OCI-M1 (cell line): ENCODE measurements at places on chromosomes 6 and 20.
A peak's percentile ranks its signal among the peaks of the same experiment; 100 is the strongest.

DNA sequence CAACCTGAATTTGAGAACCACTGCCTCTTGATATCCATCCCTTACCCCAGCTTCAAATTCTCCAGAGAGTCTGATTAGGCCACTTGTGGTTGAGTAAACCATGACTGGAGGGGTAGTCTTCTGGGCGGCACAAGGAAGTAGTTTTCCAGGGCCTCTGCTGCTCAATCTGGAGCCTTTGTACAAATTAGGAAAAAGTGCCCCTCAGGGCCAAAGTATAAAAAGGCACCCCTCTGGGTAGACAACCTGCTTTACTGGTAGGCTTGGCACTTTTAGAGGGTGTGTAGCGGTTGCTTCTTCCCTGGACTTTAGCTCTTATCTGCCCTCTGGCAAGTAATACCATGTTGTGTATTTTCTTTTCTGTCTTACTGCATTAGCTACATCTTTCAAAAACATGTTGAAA is 32.9 kb upstream of the RPL7L1 start:
- no peak for DNase-seq

- no peak for DNase-seq
These were observed 54.1 kb upstream of the TULP1 start for GRCh38 chr6:35566794-35567193.

DNA sequence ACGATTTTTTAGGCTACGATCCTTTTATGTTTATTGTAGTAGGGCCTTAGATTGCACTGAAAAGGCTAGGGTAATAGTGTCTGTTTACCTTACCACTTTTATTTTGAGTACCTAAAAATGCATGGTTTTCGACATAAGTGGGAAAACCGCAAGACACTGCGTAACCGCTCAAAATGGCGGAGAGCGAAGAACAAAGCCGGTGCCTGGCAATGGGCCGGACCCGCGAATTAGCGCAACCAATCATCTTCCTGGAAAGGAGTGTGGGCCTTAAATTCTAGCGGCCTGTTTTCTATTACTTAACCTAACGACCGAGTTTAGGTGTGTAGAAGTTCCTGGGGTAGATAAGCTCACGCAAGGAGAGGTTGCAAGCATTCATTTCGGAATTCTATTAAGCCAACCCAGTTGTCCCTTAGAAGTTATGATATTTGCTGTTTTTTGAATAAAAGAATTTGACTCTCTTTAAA is 118.0 kb downstream of the HFE start:
- DNase-seq = peak; percentile 96

GRCh38 chr6:158474961-158475343 is 84.9 kb upstream of the TMEM181 start:
- DNase-seq = no peak

DNA sequence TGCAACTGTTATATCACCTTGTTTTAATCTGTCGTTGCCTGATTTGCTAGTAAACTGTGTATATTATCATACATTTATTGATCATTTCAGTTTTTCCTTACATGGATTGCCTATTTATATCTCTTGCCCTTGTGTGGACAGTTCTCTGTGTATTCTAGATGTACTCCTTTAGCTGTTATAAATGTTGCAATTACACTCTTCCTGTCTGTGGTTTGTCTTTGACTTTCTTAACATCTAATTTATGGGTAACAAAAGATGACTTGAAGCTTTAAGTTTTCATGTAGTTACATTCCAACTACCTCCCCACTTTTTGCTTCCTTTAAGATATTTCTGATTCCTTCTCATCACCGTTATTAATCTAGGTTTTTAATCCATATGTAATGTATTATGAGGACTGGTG is 22.6 kb downstream of the PLCB1 start:
- no peak for DNase-seq

DNA sequence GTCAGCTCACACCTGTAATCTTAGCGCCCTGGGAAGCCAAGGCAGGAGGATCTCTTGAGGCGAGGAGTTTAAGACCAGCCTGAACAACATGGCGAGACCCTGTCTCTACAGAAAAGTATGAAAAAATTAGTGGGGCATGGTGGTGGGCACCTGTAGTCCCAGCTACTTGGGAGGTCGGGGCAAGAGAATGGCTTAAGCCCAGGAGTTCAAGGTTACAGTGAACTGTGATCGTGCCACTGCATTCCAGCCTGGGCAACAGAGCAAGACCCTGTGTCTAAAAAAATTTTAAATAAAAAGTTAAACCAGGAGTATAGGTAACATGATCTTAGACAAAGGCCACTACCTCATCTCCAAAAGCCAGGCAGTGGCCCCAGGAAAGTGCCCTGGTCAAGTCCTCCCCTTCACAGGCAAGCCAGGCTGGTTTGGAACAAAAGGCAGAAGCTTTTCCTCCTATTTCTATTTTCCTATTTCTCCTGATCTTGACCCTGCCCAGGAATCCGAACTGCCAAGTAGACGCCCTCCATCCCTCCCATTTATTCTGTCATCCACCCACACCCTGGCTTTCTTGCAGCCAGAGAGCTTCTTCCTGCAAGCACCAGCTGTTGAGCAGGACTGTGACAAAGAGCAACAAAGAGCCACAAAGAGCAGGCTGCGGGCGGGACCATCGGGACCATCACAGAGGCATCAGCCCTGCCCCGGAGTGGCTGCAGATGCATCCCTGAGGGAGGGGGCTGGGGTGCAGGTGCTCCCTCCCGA is 149.9 kb upstream of the AFDN start:
- no peak for DNase-seq

GRCh38 chr6:80547827-80548226 is 441.4 kb downstream of the BCKDHB start:
- DNase-seq = peak; percentile 32

- DNase-seq = no peak
These were observed 571.2 kb downstream of the QKI start for GRCh38 chr6:163985710-163986109.

DNA sequence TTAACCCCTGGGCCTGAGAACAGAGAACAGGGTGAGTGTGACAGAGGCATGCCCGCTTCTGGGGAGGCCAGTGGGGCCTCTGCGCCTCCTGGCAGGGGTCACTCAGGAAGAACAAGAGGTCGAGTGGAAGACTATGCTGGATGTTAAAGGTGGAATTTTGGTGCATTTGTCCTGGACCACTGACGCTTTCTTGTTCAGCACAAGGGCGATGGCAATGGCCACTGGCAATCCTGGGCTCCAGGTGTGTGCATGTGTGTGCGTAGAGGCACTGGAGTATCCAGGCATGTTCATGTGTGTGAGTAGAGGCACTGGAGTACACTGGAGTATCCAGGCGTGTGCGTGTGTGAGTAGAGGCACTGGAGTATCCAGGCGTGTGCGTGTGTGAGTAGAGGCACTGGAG is 23.5 kb upstream of the NPBWR2 start:
- DNase-seq = no peak

- no peak for DNase-seq
These were observed 66.7 kb upstream of the TSHZ2 start for GRCh38 chr20:52905241-52905994.

DNA sequence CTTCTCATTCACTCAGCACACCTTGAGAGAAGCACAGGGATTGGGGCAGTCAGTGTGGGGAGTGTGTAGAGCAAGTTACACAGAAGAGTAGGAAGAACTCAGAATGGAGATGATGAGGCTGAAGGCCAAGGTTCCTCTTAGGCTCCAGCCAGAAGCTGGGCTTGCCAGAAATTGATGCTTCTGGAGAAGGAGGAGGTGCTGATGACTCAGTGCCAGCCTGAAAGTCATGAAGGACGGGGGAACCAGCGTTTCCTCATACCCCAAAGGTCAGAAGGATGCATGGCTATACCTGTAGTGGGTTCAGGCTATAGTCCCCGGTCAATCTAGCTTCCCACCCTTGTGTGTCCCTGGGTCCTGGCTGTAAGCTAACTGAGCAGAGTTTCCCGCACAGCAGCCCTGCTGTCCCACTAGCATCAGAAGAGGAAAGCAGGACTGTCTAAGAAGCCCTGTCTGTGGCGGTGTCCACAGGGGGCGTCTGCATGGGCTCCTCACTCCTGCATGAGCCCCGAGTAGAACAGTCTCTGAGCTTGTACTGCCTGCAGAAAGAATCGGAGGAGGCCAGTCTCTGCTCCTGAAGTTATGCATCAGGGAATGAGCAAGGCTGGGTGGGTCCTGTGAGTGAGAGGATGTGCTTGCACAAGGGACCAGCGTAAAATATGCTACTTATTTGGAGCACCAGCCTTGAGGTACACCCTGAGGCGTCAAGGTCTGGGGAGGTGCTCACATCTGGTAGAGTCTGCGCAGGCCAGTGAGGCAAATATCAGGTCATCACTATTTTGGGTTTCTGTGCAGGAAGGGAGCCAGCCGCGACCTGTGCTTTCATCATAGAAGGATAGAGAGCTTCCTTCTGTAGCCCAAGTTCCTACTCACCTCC is 148.5 kb downstream of the MRPL14 start:
- DNase-seq = no peak

DNA sequence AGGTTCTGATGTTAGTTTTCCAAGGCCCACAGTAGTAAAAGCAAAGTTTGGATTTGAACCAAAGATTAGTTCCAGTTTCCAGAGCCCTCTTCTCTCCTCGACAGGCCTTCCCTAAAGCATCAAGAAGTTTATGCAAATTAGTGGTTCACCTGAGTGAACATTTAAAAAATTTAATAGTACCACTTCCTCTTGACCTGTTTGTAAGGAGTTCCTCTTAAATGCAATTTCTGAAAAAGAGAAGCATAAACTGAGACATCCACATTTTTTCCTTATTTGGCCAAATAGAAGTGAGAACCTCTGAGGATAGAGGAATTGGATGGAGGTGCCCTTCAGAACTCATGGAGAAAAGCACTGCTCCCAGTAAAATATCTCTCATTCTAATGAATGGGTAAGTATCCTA is 1.2 kb upstream of the DSE start:
- DNase-seq = peak; percentile 31
